ENCODE measurements at places on chromosomes 4 and X.

DNA sequence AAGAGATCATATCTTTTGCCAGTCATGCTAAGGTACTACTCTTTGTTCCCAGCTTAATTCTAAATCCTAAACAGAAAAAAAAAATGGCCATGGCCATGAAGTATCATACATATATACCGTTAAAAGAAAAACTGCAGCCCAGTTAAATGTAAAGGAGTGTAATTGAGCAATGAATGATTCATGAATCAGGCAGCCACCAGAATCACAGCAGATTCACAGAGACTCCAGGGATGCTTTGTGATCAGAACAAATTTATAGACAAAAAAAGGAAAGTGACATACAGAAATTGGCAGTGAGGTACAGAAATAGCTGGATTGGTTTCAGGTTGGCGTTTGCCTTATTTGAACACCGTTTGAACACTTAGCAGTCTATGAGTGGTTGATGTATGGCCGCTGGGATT, 42.1 kb upstream of the PDGFC start:
- no peak for DNase-seq

GRCh38 chr4:103496800-103497199, 223.0 kb downstream of the TACR3 start:
- DNase-seq, result no peak

- no peak for DNase-seq
Measured at GRCh38 chrX:13511241-13511943, 58.0 kb upstream of the EGFL6 start.

GRCh38 chr4:157590679-157591078, 370.2 kb downstream of the GRIA2 start:
- no peak for DNase-seq

DNA sequence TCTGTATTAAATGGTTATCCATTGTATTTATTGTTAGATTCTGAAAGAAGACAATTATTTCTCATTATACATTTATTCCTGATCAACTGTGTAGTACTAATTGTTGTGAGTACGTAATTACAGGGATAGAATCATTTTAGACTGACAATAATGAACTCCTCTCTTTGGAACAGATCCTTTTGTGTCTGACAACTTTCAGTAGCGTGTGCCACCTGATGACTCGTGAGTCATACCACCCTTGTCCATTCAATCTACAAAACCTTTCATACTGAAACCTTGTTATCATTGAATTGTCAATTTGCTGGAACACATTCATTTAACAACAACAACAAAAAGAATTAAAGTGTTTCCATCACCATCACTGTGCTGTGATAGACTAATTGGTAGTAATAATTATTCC, 602.7 kb upstream of the PCDH7 start:
- no peak for DNase-seq

GRCh38 chr4:88779431-88779830, 81.8 kb upstream of the NAP1L5 start:
- no peak for DNase-seq

- no peak for DNase-seq
Measured at GRCh38 chr4:139011225-139011950, 4.2 kb upstream of the NOCT start.

DNA sequence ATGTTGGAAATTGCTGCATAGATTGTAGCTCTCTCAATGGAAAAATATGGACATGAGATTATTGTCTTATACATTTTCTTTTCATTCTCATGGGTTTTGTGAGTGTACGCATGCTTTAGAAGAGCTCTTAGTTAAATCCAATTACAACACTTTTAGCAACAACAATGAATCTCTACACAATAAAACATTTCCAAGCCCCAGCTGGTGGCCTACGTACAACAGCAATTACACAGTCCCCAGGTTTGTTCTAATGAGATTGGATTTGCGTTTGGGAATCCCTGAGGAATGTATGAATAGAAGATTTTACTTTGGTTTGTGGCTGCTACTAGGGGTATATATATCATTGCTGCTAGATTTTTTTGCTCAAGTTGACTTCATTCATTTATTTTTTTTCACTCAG, 98.6 kb downstream of the FHDC1 start:
- peak; percentile 59 for DNase-seq

DNA sequence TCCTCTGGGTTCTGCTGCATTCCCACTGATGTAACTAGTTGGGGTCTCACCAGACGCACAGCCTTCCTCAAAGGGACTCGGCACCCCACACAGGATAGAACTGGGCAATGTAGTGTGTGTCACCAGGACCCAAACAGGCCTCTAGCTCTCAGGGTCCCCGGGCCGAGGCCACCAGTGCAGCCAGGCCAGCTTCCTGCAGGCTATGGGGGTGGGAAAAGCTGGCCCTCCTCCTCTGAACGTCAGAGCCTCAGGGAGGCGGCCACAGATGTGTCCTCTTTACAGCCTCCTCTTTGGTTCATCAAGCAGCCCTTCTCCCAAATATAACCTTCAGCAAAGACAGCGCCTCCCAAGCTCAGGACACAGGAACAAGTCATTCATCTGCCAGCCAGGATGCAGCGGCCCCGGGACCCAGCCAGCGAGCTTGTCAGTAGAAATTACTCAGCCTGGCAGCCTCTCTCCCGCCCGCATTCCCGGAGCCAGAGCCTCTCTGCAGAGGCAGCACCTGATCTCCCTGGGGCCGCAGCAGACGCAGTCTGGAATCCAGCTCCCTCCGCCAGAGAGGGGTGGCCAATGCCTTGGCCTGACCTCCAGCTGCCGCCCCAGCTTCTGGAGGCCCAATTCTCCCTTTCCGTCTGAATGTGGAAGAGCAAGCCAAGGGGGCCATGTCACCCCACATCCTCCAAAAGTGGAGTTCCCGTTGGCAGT, 288.5 kb downstream of the FBXW7 start:
- no peak for DNase-seq

GRCh38 chr4:110970642-110971041, 347.8 kb upstream of the PITX2 start:
- peak; percentile 39 for DNase-seq

GRCh38 chr4:127641524-127641923, 8.8 kb downstream of the INTU start:
- DNase-seq, result no peak

DNA sequence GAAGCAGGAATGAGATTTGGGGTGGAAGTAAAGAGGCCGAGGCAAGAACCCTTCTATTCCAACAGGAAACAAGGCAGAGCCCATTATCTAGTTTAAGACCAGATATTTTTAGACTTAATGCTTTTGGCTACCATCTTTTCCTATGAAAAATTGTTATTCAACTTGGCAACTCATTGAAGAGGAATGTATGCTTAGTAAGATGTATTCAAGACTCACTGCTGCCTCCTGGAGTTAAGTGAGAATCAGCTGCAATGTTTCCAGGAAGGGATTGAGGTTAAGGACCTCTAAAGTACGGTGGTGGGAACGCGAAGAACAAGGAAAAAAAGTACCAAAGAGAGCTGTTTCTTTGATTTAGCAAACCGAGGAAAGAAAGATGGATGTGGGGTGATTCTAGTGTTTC, 89.1 kb downstream of the RAPGEF2 start:
- no peak for DNase-seq

- no peak for DNase-seq
Measured at GRCh38 chr4:181858741-181859140, 384.5 kb upstream of the TENM3 start.

DNA sequence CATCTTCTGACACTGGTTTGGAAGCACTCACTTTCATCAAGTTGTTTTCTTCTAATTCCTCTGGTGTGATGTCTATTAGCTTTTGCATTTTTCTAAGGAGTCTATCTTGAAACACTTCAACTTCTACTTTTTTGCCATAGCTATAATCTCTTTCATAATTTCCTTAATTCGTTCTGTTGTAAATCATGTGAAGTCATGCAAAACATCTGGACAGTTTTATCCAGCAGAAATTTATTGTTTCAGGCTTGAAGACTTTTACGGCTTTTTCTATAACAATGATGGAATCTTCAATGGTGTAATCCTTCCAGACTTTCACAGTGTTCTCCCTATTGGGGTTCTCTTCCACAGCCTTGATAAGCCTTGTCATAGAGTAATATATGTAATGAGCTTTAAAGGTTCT, 74.9 kb upstream of the PABPC4L start:
- DNase-seq, result no peak

- no peak for DNase-seq
Measured at GRCh38 chrX:46634577-46634976, 61.0 kb downstream of the CHST7 start.

DNA sequence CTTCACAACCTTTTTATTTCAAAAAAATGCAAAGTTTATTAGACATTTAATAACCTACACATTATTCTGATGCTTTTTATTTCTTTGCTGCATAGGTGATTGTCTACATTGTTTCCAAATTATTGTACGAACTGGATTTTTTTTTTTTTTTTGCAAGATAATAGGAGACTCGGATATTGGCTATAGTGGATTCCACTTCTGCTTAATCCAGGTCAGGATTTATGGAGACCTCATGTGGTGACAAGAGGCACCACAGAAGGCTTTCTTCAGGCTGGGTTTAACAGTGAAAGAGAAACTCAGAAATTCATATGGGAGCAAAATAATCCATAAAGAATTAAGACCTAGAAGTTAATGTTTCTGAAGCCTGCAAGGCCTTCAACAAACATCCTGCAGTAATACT, 2.4 kb upstream of the SLIT2 start:
- DNase-seq, result no peak

DNA sequence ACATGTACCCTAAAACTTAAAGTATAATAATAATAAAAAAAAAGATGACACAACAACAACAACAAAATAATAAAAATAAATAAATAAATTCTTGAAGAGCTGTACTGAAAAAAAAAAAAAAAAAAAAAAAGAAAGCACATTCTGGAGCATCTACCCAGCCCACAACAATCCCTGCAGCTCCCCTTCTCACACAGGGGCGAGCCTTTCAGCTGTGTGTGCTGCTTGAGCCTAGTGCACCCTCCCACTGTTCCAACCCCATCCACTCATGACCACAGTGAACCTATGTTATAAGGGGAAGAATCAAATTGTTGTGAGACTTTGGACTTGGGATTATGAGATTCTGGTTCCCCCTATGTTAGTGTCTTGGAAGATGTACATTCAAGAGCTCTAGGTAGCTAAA, 161.5 kb upstream of the JADE1 start:
- DNase-seq, result no peak

GRCh38 chrX:8868070-8868773, 67.0 kb upstream of the FAM9A start:
- no peak for DNase-seq

GRCh38 chr4:16952896-16953630, 54.6 kb upstream of the LDB2 start:
- DNase-seq, result no peak

DNA sequence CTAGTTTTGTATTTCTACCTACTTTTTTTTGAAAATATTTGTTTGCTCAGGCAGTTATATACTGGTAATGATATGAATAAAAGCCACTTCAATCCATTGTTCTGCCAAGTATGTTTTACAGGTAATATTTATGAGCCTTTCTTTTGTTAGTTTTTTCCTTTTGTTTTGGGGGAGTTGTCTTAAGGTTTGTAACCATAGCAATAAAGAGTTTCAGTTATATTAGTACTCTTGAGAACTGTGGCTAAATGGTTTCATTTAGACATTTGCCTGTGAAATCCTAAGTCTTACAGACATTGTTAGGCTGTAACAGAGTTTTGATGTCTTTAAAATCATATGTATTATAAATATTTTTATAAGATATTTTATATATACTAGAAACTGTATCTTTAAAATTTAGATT, 150.1 kb downstream of the DIPK2B start:
- no peak for DNase-seq

- no peak for DNase-seq
Measured at GRCh38 chrX:40177942-40178715, 80.4 kb upstream of the BCOR start.

DNA sequence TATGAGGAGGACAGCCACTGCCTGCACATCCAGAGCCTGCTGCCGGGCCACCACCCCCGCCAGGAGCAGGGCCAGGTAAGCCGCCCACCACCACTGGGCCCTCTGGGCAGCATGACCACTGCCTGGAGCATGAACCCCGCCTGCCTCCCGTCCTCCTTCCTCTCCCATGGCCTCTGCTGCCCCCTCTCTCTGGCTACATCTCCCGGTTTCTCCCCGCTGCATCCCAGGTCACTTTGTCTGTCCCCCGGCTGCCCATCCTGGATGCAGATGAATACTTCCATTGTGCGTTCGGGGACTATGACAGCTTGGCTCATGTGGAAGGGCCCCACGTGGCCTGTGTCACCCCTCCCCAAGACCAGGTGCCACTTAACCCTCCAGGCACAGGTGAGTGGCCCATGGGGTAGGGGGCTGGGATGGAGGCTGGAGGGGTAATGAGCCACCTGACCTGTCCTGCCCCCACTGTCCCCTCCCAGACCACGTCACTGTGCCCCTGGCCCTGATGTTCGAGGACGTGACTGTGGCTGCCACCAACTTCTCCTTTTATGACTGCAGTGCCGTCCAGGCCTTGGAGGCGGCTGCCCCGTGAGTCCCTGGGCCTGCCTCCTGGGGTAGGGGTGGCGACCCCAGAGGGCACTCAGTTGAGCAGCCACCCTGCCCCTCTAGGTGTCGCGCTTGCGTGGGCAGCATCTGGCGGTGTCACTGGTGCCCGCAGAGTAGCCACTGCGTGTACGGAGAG, 6.0 kb downstream of the PLXNB3 start:
- no peak for DNase-seq

- no peak for DNase-seq
Measured at GRCh38 chrX:118347131-118347530, 1.2 kb downstream of the WDR44 start.

GRCh38 chr4:185339941-185340340, 55.8 kb downstream of the LRP2BP start:
- no peak for DNase-seq

GRCh38 chr4:3820016-3820805, 54.0 kb downstream of the ADRA2C start:
- DNase-seq, result no peak

- DNase-seq, result no peak
Measured at GRCh38 chr4:41795796-41796385, 47.4 kb upstream of the PHOX2B start.

DNA sequence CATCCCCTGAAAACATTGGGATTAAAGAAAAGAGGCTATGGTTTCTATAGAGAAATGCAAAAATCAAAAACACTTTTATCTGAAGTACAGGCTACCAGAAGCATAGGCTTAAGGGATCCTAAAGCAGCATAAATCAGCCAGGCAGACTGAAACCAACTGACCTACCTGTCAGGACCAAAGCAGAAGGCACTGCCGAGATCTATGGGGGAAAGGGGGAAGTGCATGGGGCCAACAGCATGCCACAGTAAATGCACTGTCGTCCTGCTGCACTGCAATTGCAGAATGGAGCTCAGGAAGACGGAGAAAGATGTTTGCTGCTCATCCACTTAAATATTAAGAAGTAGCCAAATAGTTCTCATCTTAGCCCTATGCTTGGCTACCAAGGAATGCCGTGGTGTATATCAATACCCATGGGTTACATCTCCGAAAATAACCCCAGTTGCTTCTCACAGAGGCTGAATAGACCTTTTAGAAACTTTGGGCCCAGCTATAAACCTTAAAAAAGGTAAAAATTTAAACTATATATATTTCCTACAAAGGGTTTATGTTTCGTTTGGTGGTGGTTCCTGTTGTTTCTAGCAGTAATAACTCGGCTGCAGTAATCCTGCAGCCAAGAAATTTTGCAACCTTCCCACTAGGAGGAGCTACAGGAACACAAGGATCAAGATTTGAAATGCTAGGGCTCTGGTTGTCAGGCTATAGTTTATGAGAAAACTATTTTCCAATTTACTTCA, 312.2 kb upstream of the DIAPH2 start:
- DNase-seq, result peak; percentile 4

Data from neuronal stem cell (in vitro differentiated cells).